Ascending aorta (tissue), 2 donors: ENCODE measurements at places on chromosomes 1 and 21. TPM values are rescaled to one million over a fixed set of nuclear protein-coding genes. Genes with fewer than 3 reads are reported as not detected.

CD164L2 gene
- total RNA-seq, result not detected

GRCh38 chr1:116491700-116492357 lies 79.0 kb downstream of the CD58 start:
- DNase-seq, result no peak

- no peak for DNase-seq
These were observed 46.2 kb downstream of the PLPP3 start for GRCh38 chr1:56533197-56533596.

GRCh38 chr1:219324629-219325367 lies 151.1 kb downstream of the LYPLAL1 start:
- DNase-seq, result no peak

DNA sequence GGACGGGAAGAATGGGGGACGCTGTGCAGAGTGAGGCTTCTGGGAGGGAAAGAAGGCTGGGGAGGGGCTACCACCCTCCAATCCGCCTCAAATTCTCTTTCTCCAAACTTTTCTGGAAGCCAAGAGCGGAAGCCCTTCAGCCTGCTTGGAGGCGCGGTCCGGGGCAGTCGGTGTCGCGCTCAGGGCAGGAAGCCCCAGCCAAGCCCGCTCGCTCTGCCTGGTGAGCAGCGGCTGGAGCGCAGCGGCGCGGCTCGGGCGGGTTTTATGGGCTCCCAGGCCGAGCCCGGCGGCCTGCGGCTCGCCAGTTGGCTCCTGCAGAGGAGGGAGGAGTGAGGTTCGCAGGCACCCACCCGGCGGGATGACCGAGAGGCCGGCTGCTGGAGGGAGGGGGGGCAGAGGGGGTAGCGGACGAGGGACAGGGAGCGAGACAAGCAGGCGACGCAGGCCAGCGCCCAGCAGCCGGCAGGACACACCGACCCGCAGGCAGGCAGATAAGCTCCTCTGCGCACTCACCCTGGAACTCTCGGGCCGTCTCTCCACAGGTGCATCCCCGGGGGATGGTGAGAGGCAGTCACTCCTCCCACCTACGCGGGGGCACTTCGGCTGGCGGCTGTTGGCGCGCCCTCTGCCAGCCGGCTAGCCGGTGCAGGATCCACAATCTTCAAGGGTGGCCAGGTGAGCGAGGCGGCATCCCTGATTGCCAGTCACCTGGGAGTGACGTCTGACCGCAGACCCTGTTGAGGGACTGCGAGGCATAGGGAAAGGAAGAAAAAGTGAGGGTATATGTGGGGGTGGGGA lies at the start of gene AVPR1B:
TSS of gene AVPR1B (minus strand) at position 238 of the 798 bp plus-strand sequence. CDS start 498 bp downstream, outside the sequence.
- no peak for DNase-seq

- no peak for DNase-seq
These were observed 45.4 kb downstream of the LCA5L start for GRCh38 chr21:39400173-39400572.
